ENCODE measurements at places on chromosomes 1 and 21. TPM values are rescaled to one million over a fixed set of nuclear protein-coding genes. Genes with fewer than 3 reads are reported as not detected.

- peak; percentile 28 for DNase-seq
Measured at GRCh38 chr1:50368179-50369007, 54.9 kb downstream of the DMRTA2 start.

- no peak for DNase-seq
Measured at GRCh38 chr1:27506703-27507102, 16.7 kb upstream of the WASF2 start.

- DNase-seq, result no peak
Measured at GRCh38 chr21:39188521-39189139, 5.4 kb upstream of the PSMG1 start.

DNA sequence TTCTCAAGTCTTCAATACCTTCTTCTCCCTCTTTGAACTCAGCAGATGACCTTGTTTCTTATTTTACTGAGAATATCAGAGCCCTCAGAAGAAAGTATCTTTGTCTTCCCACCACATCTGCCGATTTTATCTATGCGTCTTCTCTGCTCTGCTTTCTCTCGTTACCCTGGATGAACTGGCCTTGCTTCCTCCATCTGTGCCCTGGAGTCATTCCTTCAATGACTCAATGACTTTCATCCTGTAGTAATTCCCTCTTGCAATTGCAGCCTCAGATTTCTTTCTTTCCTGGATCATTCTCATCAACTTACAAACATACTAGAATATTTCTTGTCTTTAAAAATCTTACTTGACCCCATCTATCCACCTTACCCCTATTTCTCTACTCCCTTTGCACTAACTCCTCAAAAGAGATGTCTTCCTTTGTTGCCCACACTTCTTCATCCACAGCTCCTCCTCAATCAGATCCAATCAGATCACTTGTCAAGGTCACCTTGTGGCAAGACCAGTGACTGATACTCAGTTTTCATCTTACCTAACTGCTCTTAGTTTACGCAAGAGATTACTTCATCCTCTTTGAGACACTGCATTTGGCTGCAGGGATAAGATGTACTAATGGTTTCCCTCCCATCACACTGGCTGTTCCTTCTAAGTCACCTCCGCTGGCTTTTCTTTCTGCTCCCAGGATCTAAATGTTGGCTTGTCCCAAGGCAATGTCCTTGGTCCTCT, 8.2 kb upstream of the TGFBR3 start:
- DNase-seq, result no peak

- no peak for DNase-seq
Measured at GRCh38 chr1:204110894-204111633, 38.1 kb downstream of the SOX13 start.

BEND5 gene
- 3.2 TPM for total RNA-seq

TCHH gene
- total RNA-seq, result 0.03 TPM

SERPINC1 gene
- total RNA-seq, result 0.35 TPM

All from left cardiac atrium (tissue), 4 donors.